ENCODE measurements at places on chromosomes 7 and 10.

- peak; percentile 41 for DNase-seq
Observed at GRCh38 chr7:85600395-85600794, 413.5 kb upstream of the SEMA3D start.

DNA sequence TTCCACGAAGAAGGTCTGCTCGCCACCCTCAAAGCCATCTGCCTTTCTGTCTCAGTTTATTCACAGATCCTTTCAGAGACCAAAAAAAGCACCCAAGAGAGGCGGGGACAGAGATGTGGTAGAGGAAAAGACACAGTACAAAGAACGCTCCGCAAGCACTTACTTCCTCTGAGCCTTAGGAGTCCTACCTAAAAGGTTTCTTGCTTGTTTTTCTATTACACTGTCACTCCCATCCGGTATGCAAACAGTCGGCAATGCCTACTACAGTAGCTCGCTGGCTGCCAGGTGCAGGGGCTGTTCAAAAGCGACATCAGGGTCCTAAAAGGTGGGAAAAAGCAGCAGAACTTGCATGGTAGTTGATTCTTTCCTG, 816 bp downstream of the TECPR1 start:
- peak; percentile 45 for DNase-seq

GRCh38 chr10:34097682-34098081, 717.4 kb downstream of the PARD3 start:
- no peak for DNase-seq

- no peak for DNase-seq
Observed at GRCh38 chr7:41698114-41698513, 4.8 kb downstream of the INHBA start.

DNA sequence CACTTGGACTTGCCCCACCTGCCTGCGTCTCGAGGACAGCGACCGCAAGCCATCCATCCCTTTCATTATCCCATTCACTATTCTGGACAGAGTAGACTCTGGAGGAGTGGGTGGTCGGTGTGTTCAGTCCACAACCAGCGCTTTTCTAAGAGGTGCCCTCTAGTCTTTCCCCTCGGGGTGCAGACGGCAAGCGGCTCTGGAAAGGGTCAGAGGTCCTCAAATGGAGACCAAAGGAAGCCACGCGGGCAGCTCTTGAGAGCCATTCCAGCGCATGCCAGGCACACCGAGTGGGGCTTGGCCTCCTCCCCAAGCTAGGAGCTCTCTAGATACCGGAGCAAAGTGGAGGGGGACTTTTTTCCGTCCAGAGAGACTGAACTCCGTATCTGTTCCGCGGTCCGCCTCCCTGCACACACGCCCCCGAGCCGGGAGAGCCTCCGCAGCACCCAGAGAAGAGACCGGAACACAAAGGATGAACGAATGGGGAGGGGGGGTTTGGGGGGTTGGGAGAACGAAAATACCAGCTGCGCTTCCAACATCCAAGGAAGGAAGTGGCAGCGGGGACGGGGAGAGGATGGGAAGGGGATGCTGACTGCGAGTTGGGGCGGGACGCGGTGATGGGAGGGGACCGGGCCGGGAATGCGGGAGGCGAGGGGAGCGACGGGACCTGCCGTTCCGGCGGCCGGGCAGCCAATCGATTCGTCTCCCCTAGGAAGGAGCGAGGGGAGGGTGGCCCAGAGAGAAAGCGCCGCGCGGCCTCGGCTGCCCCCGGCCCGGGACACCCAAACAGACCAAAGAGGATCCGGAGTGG, 515 bp downstream of the GSDME start:
- DNase-seq, result peak; percentile 84

GRCh38 chr7:116356333-116356965, 143.1 kb upstream of the CAV2 start:
- DNase-seq, result no peak

DNA sequence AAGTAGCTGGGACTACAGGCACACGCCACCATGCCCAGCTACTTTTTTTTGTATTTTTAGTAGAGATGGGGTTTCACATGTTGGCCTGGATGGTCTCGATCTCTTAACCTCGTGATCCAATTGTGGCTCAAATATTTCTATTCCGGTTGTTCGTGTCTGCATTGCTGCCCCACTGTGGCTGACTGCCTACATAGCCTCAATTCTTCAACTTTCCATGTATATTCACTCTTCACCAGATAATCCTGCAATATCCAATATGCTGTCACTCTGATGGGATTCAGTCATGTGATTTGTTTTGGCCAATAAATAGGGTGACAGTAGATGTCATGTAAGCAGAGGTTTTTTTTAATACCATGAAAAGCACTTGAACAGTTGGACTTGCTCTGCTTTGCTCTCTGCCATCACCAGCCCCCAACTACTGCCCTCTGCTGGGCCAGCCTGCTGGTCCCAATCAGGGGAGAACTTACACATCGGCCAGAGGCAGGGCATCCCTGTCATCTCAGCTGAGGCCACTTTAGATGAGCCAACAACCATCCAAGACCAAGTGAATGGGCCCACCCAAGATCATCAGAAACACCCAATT, 56.7 kb downstream of the NSUN6 start:
- DNase-seq, result peak; percentile 51

DNA sequence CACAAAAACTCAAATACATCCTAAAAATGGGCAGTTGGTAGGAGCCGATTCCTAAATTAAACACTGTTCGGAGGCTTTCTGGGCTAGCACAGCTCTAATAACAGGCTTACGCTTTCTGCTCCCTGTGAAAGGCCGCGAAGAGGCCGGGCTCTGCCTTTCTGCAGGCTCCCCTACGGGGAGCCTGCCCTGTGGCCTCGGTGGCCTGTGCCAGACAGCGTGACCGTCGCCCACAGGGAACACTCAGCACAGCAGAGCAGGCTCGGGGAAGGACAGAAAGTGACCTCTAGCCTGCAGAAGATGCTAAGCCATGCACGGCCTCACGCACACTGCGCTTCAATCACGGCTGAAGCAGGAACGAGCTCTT, 64.2 kb downstream of the DIP2C start:
- DNase-seq, result no peak

GRCh38 chr10:78821052-78821451, 247.7 kb upstream of the ZMIZ1 start:
- no peak for DNase-seq

DNA sequence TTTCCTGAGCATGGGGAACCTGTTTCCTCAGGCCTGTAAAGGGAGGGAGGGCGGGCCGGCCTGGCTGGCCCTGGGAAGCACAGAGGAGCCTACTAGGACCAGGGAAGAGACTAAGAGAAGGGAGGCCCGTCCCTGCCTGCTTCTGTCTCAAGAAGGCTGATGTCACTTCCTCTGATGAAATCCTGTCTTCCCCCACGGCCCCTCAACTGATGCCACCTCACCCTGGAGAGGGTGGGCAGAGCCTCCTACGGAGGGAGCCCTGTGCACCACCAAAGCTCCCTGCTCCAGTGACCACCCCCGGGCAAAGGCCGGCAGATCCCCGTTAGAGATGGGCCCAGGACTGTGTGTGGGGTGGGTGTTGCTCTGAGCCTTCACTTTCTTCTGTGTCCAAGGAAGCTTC, 1.0 kb upstream of the PILRA start:
- no peak for DNase-seq

DNA sequence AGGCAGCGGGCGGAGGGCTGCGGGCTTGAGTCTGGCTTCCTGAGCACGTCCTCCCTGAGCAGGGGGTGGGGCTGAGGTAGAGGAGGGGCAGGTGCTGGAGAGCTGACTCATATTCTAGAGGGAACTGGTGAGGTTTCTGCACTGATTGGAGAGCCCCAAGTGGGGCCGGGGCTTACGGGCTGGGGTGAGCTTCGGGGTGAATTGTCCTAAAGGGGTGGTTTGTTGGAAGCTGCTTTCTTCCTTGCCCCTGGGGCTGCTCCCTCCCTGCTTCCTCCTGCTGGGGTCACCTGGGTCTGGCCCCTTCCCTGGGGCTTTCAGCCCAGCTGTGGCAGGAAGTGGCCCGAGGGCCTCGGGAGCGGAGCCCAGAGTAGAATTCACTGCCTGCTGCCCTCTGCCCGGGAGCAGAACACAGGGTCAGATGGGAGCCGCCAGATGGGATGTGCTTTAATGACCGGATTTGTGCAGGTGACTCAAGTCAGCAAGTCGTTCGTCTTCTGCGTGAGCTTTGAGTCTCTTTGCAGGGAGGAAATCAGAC, 48.6 kb downstream of the FAM20C start:
- no peak for DNase-seq

GRCh38 chr7:159068893-159069448, 75.7 kb downstream of the VIPR2 start:
- no peak for DNase-seq

DNA sequence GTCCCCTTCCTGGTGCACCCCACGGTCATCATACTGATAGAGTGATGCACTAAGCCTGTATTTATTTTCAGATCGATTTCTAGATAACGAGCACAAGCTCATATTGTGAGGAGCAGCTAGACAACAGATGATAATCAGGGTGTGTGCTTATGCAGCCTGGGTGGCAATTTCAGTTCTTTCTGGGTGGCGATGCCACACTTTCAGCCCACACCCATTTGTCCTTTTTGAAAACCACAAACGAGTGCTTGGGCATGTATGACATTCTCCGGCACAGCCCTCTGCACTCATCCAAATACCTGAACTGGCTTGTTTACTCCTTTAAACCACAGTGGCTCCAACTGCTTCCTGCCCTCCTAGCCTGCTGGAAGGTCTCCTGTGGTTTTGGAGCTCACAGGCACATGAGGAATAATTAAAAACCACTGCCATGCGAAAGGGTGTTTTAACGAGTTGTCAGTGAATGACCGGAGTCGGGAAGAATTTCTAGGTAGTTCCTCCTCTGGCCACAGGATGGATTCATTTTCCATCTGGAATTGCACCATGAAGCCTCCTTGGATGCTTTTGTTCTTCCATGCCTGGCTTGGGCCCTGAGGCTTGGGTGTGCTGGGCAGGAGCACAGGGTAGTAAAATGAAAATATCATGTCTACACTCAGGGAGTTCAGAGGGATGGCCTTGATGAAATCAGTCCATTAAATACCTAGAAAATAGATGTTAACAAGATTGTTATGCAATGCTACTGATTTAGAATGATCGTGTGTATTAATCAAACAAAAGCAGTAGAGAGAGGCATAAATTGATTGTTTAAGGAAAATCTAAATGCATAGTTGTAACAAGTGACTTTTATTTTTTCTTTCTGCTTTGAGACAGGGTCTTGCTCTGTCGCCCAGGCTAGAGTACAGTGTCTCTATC, 52.4 kb upstream of the ITGB1 start:
- DNase-seq, result peak; percentile 75

GRCh38 chr10:112565434-112566053, 118.5 kb downstream of the VTI1A start:
- peak; percentile 87 for DNase-seq

GRCh38 chr7:151964951-151965350, 8.7 kb downstream of the GALNTL5 start:
- no peak for DNase-seq

GRCh38 chr7:38411404-38411803, 138.0 kb upstream of the TARP start:
- peak; percentile 83 for DNase-seq

Measured in GM23338 (cell line).